ENCODE measurements at places on chromosomes 2 and 18.

DNA sequence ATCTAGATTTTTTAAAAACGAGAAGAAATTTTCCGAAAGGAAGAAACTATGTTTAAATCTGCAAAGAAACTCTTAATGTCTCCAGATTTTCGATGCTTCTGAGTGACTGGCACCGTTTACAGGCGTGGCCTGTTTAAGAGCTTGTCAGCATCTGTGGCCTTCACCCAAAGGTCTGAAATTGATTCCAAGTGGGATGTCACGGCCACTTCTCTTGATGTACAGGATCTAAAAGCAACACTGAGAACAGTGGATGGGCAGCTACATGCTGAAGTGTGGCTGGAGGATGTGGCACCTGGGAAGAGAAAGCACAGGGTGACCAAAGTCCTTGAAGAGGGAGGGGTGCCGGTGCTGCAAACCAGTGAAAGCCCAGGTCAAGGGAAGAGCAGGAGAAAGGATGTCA lies 28.0 kb downstream of the EMILIN2 start:
- DNase-seq, result no peak

GRCh38 chr2:235903782-235904584 lies 264.2 kb downstream of the GBX2 start:
- peak; percentile 15 for DNase-seq

- no peak for DNase-seq
Observed at GRCh38 chr2:14420851-14421250, 211.7 kb upstream of the LRATD1 start.

- no peak for DNase-seq
Observed at GRCh38 chr18:2212598-2213205, 358.6 kb downstream of the METTL4 start.

GRCh38 chr2:152694161-152694661 lies 23.1 kb downstream of the PRPF40A start:
- no peak for DNase-seq

DNA sequence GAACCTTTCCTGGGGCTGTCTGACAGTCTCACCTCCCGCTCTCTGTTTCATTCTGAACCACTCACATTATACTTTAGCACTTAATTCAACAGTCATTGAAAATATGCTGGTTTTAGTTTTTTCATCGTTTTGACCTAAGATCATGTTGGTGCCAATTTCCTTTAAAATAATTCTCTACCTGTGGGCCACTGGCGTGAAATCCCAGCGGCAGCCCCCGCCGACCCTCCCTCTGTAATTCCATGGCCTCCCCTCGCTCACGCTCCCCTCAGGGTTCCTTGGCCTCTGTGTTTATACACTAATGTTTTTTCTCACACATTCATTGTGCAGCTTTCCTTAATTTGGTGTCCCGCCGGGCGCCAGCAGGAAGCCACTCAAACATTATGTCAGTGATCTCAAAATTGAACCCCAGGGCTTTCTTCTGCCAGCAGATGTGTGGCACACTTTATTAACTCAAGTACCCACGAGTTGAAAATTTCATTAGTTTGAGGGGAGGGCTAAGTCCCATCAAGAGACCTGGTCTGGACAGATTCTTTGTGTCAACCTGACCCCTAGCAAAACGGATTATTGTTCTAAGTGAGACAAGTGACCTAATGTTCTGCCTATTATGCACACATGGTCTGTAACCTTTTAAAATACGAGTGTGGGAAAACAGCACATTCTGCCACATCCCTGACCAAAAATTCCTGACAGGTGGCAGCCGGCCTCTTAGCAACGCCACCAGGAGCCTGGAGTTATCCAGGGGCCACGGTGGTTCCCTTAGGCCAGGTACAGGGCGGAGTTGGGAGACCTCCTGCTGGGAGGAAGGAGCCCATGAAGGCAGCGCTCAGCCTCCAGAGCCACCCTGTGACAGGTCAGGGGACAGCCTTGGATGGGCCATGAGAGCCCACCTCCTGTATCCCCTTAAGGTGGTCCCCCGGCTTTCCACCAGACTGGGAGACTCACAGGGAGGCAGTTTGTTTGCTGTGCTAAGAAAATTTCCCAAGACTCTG lies 53.1 kb downstream of the APOB start:
- DNase-seq, result no peak

GRCh38 chr18:25370391-25370790 lies 18.4 kb upstream of the ZNF521 start:
- no peak for DNase-seq

DNA sequence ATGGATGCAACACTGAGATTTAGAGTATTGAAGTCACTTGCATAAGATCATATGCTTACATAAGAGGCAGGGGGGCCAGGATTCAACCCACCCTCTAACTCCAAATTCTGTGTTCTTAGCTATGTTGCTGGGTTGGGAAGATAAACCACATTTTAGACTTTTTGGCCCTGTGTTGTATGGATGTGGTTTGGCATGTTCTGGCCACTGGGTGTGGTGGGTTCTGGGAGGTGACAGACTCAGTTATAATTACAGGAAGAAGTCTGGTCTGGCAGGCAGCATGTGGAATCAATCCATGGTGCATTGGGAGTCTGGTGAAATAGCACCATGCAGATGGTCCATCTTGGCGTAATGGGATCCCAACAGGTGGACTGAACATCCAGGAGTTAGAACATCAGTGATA lies 138.9 kb downstream of the LTBP1 start:
- no peak for DNase-seq

- DNase-seq, result no peak
Observed at GRCh38 chr2:1808981-1809422, 64.7 kb upstream of the PXDN start.

DNA sequence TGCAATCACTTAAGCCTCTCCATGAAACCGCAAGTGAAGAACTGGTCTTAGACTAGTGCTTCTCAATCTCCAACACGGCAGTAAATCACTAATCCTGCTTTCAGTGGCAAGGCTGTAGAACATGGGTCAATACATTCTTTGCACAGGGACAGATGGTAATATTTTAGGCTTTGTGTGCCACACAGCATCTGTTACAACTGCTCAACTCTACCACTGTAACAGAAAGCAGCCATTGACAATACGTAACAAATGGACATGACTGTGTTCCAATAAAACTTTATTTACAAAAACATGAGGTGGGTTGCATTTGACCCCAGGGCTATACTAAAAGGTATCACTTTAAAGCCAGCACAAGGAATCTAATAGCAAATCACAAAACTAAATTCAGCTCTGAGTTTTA lies 51.1 kb downstream of the RNF152 start:
- no peak for DNase-seq

GRCh38 chr2:158102446-158102845 lies 770 bp downstream of the UPP2 start:
- DNase-seq, result no peak

- DNase-seq, result no peak
Observed at GRCh38 chr2:149903626-149904025, 316.1 kb upstream of the MMADHC start.

DNA sequence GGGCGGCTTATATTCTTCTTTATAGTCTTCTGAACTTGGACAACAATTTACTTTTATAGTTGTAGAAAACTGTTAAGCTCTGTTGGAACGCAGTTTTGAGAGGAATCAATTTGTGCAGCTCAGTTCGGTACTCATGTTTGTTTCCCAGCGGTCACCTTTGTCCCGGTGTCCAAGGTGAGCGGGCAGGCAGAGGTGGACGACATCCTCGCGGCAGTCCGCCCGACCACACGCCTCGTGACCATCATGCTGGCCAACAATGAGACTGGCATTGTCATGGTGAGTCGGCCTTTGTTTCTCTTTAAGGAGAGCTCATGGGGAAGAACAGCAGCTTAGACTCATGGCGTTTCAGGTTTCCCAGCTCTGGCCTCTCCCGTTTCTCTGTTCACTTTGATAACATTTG lies 18.6 kb upstream of the ESPNL start:
- DNase-seq, result no peak

GRCh38 chr2:169540146-169540545 lies 30.6 kb downstream of the KLHL41 start:
- DNase-seq, result no peak

GRCh38 chr2:227127201-227127600 lies 36.8 kb downstream of the COL4A4 start:
- DNase-seq, result no peak

GRCh38 chr18:50311650-50312049 lies 24.2 kb upstream of the CXXC1 start:
- peak; percentile 25 for DNase-seq

DNA sequence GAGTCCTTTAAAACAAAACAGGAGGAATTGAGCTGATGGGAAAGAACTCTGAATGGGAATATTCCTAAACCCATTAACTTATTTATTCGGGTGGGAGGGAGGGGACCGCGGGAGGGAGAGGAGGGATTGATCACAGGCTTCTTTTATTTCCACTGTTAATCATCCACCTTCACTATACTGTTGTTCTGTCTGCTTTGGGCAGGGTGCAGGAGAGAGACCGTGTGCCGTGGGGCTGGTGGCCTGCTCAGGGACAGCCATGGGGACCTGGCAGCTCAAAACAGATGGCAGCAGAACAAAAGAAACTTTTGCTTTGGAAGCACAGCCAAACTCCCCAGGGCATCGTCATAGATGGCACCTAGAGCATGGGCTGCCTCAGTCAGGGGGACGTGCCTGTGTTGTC lies 195.3 kb downstream of the MGAT5 start:
- DNase-seq, result no peak
